Right renal cortex interstitium (tissue), 3 donors: ENCODE measurements at places on chromosomes 16 and 17. TPM values are rescaled to one million over a fixed set of nuclear protein-coding genes. Genes with fewer than 3 reads are reported as not detected.

The CLEC18A gene
- 56.3 TPM for polyA plus RNA-seq

DNA sequence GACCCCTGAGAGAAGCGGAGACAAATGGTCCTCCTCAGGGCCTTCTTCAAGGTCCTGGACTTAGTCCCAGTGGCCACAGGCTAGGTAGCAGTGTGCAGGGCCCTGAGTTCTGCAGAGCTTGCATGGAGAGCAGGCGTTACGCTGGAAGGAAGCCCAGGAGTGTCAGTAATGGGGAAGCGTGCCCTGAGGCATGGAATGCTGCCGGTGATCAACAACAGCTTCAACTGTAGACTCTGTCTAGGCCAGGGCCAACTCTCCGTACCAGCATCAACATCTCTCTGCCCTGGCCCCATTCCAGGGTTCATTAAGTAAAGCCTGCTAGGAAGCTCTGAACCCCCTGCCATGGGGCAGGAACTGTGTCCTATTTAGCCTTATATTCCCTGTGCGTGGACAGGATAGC lies 568 bp upstream of the TNK1 start:
- no peak for DNase-seq

DNA sequence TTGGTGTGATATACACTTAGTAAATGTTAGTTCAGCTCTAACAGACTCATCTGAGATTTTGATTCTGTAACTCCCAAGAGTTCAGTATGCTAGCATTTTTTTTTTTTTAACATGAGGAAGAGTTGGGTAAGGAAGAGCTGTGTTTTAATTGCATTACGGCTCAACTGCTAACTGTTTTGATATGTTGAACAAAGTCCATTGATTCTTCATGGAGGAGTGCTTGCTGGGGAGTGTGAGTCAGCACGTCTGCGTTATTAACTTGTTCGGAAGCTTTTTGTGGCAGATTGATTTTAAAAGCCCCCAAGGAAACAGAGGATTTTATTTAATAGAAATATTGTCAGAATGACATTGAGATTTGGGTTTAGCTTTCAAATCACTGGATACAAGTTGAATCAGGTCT lies 45.8 kb downstream of the PITPNC1 start:
- DNase-seq, result no peak

The SLC6A2 gene
- polyA plus RNA-seq, result 0.37 TPM

The SETD1A gene
- 13.0 TPM for polyA plus RNA-seq
